ENCODE measurements at places on chromosomes 5 and 9.

DNA sequence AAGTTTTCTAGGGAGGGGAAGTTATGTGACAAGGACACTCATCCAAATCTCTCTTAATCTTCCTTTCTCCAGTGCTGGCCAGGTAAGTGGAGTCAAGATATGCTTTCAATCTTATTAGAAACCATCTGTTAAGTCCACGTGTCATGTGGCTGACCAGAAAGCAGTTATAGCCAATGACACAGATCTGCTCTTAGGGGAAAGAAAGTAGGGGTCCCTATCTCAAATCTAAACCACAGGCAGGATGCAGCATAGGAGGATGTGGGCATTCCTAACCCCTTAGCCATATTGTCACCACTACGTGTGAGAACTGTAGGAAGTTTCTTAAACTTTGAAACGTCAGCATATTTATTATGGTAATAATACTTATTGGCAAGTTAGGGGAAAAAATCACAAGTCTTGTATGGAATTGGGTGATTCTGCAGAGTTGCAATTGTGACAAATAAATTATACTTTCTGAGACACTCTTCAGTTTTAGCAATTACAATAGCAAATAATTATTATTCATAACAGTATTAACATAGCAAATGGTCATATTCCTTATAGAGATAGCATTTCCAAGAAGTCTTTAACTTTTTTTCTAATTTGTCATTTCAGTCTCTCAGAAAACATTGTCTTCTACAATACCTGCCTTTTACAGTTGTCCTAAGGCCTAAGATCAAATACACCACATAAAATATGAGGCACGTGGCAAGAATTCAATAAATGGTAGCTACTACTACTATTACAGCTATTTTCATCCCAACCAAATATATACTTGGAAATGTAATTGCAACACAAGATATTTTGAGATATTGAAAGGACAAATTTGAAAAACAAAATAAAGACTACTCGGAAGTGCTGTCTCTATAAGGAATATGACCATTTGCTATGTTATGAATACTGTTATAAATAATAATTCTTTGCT lies 236.9 kb downstream of the PDE4D start:
- DNase-seq, result no peak

DNA sequence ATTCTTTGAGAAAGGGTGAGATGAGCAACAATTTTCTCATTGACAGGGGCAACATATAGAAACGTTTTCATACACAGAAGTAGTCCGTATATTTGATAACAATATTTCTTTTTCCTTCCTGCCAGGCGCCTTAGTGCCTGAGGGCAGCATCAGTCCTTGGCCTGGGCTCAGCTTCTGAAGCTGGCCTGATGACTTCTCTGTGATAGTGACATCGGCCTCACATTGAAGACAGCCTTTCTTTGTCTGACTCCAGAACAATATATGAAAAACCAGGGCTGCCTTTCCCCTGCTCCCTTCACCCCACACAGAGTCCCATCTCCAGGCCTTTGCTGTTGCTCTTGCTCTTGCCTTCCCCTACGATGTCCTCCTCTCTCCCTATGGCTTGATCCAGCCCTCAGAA lies 24.1 kb upstream of the TCOF1 start:
- no peak for DNase-seq

DNA sequence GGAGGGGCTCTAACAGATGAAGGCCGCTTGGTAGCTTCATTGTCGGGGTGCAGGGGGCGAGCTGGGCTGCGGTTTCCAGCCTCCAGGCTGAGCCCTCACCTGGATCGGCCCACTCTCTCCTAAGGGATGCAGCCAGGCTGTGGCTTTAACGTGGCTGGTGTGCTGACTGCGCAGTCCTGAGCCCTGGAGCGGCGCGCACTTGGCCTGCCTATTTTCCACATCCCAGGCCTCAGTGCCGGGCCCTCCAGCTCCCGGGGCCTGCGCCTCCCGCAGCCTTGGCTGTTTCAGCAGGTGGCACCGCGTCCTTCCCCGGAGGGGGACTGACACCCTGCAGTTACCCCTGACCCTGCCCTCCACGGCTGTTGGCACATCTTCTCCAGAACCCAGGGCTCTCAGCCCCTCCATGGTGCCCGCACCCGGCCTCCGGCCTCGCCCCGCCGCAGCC lies 1.4 kb downstream of the RNU6ATAC start:
- DNase-seq, result no peak

- DNase-seq, result no peak
Observed at GRCh38 chr5:2519153-2519552, 232.3 kb downstream of the IRX2 start.

DNA sequence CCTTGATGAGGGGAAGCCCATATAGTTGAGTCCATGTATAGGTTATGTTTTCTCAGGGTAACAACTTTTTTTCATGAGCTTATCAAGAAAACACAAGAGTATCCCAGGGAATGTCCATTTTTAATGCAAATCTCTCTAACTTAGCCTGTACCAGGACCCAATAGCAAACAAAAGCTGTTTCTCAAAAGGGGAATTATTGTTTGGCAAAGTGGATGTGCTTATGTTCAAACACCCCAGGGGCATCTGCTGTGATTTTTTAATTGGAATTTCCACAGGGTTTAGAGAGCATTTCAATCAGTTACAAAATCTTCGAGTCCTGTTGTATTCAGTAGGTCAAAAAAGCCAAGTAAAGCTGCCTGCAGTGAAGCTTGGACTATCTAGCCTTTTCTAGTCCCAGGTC lies 33.4 kb upstream of the CSNK1G3 start:
- no peak for DNase-seq

DNA sequence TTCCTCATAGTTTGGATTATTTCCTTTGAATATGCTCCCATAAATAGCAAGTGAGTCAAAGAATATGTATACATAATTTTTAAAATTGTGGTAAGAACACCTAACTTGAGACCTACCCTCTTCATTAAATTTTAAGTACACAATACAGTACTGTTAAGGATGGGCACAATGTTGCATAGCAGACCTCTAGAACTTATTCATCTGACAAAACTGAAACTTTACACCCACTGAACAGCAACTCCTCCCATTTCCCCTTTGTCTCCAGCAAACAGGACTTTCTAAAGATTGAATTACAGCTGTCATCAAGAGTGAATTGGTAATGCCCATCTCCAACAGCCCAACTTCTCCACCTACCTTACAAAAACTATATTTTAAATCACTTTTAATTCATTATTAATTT lies 388.9 kb downstream of the HTR1A start:
- no peak for DNase-seq

DNA sequence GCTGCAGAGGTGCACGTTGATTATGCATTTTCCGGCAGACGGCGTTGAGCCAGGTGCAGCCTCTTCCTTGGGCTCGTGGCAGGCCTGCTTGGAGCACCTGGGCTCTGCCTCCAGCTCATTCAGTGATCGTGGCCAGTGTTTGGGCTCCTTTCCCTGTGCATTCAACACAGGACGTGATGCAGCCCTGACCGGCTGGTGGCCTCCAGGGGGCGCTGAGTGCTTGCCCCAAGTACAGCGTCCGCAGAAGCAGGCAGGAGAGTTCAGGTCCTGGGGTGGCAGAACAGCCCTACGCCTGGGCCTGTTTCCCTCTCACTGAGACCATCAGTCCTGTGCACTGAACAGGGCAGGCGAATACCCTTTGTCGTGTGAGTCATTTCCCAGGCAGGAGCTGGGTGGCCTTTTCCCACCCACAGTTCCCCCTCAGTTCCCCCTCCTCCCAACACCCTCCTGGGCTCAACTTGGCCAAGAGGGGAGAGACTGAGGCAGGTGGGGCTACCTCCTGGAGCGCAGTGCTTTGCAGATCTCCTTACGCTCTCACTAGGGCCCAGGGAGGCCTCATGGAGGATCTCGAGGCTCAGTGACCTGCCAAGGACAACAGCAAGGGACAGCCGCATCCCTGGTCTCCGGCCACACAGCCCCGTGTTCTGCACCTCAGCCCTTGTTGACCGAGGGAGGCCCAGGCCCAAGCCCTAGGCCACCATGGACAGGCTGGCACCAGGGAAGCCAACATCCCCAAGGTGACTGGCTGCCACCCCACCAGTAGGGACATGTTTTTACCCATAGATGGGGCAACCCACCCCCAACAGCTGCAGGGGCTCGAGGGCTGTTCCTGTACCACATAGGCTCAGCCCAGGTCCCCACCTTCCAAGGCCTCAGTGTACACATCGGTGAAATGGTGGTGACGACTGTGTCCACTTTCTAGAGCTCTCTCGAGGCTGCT lies 52.9 kb downstream of the LRSAM1 start:
- DNase-seq, result peak; percentile 88

- no peak for DNase-seq
Observed at GRCh38 chr5:32108167-32108566, 66.0 kb downstream of the GOLPH3 start.

- DNase-seq, result no peak
Observed at GRCh38 chr5:58187432-58188261, 272.2 kb downstream of the PLK2 start.

GRCh38 chr5:171418316-171418981 lies 998 bp upstream of the FGF18 start:
- DNase-seq, result peak; percentile 72

DNA sequence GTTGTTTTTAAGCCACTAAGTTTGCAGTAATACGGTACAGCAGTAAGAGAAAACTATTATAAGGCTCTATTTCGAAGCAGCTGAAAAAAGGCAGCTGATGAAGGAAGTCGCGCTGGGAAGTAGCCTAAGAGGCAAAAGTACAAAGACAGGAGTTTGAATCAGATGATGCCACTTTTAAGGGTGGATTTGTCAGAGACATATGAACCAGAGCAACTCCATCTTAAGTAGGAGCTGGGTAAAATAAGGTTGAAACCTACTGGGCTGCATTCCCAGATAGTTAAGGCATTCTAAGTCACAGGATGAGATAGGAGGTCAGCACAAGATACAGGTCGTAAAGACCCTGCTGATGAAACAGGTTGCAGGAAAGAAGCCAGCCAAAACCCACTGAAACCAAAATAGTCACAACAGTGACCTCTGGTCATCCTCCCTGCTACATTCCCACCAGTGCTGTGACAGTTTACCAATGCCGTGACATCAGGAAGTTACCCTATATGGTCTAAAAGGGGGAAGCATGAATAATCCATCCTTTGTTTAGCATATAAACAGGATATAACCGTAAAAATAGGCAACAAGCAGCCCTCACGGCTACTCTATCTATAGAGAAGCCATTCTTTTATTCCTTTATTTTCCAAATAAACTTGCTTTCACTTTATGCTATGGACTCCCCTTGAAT lies 91.8 kb upstream of the PRSS3 start:
- no peak for DNase-seq

DNA sequence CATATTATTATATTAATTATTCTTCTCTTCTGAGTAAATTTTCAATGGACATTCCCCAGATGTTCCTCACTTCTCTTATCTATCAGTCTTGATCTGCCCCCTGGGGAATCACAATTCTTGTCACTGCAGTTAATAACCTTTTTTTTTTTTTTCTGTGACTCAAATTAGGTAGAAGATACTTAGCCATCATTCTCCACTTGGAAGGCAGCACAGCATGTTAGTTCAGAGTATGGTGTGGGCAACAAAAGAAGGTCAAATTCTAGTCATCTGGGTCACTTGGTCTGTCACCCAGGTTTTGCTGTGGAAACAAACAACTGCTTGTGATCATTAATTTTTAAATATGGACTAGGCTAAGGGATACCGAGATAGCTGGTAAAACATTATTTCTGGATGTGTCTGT lies 8.1 kb upstream of the MOB3B start:
- no peak for DNase-seq

DNA sequence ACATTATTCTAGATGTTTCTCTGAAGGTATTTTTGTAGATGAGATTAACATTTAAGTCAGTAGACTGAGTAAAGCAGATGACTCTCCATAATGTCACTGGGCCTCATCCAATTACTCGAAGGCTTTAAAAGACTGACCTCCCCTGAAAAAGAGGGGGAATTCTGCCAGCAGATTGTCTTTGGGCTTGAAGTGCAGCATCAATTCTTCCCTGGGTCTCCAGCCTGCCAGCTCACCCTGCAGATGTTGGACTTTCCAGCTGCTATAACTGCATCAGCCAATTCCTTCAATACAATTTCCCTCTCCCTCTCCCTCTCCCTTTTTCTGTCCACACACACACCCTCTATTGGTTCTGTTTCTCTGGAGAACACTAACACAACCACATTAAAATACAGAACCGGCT lies 472.8 kb downstream of the SPOCK1 start:
- DNase-seq, result no peak

DNA sequence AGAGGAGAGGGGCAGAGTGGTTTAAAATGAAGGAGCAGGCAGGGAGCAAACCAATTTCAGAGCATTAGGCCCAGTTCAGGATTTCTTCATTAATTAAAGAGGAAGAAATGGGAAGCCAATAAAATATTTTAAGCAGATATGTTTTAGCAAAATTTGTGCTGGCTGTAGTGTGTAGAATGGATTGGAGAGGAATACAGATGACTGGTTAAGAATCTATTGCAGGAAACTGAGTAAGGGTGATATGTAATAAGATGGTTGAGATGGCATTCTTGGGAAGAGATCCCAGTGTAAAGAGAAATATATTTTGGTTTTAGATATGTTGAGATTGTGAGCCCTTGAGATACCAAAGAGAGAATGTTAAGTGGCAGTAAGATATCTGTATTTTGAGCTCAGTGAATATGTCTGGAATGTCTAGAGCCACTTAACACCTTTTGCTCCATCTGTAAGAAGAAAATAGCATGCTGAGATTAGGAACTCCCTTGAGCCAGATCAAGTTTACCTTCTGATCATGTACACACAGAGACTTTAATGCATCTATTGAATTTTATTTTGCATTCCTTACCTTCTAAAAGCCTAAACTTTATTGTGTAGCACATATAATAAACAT lies 79.5 kb upstream of the SLC27A6 start:
- DNase-seq, result no peak

- no peak for DNase-seq
Observed at GRCh38 chr5:1014781-1015221, 6.2 kb downstream of the NKD2 start.

- DNase-seq, result no peak
Observed at GRCh38 chr9:77402286-77402685, 225.0 kb downstream of the VPS13A start.

DNA sequence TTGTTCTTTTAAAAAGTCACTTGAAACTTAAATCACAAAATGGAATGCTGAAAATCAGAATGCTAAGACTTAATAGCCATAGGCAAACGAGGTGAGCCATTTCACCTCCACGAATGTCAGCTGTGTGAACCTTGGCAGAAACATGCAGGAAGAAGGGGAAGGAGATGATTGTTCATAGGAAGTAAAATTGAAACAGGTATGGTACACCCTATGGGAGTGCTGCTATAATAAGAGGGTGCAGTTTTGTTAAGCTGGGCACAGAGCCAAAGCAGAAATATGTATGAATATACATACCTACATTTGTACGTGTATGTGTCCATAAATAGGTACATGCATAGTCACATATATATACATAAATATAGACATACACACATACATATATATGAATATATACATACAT lies 51.0 kb upstream of the SPINK5 start:
- DNase-seq, result no peak

- no peak for DNase-seq
Observed at GRCh38 chr9:86303316-86303975, 21.1 kb upstream of the ISCA1 start.

GRCh38 chr5:82387001-82387818 lies 109.1 kb upstream of the RPS23 start:
- DNase-seq, result no peak

- DNase-seq, result no peak
Observed at GRCh38 chr9:23682891-23683431, 143.1 kb downstream of the ELAVL2 start.

GRCh38 chr5:67414712-67415111 lies 218.1 kb upstream of the CD180 start:
- no peak for DNase-seq

All from RPMI8226 (cell line).